Urothelium cell line (cell line): ENCODE measurements at places on chromosomes 1 and 21.

- DNase-seq, result no peak
These were observed 244.6 kb downstream of the TRABD2B start for GRCh38 chr1:47752559-47752958.

- no peak for DNase-seq
These were observed 13.5 kb downstream of the ATP2B4 start for GRCh38 chr1:203640117-203640516.

- DNase-seq, result no peak
These were observed 39.8 kb upstream of the SYT2 start for GRCh38 chr1:202750024-202750423.

- DNase-seq, result no peak
These were observed 45.5 kb downstream of the UTP25 start for GRCh38 chr1:209873067-209873799.

DNA sequence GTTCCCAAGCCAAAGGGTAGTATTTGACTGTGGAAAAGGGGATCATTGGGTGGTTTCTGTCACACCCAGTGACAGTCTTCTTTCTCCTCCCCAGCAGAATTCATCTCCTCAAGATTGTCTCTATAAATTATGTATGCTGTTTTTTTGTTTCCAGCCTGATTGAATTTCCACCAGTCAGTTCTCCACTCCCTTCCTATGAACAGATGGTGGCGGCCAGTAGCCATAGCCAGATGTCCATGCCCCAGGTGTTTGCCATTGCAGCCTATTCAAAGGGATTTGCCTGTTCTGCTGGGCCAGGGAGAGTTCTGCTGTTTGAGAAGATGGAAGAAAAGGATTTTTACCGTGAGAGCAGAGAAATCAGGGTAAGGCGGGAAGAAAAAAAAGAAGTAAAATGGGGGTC lies 12.9 kb downstream of the CFAP57 start:
- DNase-seq, result no peak

DNA sequence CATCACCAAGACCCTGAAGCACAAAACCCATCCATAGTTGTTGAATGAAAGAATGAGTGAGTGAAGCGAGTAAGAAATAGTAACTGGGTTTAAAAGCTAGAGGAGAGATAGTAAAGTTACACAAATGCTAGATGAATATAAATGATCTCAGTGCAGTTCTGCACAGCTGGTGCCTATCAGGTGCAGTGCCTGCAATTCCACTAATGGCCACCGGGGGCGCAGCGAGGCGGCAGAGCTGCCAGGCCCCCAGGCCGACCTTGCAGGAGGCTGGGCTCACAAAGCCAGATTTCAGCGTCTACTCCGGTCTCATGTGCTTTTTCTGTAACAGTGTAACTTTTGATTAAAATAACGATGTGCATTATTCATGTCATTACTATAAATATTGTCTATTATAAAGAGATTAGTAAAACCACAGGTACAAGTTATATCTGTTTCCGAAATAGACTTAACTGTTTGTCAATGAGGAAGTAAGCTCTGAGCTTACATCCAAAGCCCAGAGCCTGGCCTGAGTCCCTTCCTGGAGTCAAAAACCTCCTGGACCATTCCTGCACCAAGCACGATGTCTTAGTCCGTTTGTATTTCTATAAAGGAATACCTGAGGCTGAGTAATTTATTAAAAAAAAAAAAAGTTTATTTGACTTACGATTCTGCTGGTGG lies 477.6 kb downstream of the NPHP4 start:
- DNase-seq, result peak; percentile 74

DNA sequence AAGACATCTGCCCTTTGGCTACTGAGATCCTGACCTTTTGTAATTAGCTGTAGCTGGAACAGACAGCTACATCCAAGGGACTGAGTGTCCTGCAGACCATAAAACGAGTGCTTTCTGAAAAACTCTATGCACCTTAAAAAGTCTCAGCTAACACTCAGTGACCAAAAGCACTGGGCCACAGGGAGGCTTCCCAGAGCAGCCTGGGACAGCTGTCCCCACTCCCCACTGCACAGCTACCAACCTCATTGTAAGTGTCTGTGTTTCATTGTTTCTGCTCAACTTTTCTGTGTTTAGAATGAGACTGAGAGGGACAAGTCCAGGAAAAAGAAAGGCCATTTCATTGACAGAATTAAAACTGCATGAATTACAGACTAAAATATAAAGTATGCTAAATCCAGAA lies 80.7 kb downstream of the SMYD2 start:
- DNase-seq, result no peak

DNA sequence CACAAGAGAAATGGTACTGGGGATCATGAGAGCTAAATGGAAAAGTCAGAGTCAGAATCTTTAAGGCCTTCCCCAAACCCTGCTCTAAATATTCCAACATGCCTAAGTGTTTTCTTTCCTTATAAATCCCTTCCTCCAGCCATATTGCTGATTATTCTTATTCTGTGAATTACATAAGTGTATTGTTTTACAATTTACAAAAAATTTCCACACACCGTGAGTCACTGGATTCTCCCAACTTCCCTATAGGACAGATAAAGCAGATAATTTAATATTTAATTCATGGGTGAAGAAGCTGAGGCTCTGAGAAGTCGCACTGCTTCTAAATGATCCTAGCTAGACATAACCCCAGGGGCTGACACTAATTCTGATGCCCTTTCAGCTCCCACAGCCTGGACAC lies 243.3 kb upstream of the JUN start:
- DNase-seq, result no peak

- DNase-seq, result no peak
These were observed 132.8 kb downstream of the PGBD5 start for GRCh38 chr1:230293390-230293700.

- no peak for DNase-seq
These were observed 25.5 kb upstream of the F13B start for GRCh38 chr1:197092491-197093023.

DNA sequence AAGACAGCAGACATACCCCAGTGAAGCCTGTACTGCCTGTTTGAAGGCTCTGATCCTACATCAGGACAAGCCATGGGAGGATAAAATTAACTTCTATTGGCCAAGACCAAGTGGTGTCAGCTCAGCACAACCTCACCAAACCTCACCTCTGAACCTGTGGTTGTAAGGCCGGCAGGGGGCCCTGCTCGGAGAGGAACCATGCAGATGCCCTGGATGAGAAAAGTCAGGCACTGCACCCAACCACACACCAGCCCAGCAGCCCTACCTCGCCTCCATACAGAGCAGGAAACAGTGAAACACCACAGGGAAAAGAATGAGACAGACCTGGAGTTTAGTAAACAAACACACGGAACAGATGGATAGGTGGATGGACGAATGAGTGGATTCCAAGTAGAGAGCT lies 70.0 kb upstream of the PAX7 start:
- no peak for DNase-seq

DNA sequence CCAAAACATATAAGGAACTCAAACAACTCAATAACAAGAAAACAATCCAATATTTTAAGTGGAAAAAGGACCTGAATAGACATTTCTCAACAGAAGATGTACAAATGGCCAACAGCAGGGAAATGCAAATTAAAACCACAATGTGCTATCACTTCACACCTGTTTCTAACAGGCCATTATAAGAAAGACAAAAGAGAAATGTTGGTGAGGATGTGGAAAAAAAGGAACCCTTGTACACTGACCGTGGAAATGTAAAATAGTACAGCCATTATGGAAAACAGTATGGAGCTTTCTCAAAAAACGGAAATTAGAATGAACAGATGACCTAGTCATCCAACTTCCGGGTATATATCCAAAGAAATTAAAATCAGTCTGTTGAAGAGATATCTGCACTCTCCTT lies 37.8 kb upstream of the CD2 start:
- no peak for DNase-seq

- no peak for DNase-seq
These were observed 6.6 kb downstream of the KRTAP10-8 start for GRCh38 chr21:44618504-44618903.

DNA sequence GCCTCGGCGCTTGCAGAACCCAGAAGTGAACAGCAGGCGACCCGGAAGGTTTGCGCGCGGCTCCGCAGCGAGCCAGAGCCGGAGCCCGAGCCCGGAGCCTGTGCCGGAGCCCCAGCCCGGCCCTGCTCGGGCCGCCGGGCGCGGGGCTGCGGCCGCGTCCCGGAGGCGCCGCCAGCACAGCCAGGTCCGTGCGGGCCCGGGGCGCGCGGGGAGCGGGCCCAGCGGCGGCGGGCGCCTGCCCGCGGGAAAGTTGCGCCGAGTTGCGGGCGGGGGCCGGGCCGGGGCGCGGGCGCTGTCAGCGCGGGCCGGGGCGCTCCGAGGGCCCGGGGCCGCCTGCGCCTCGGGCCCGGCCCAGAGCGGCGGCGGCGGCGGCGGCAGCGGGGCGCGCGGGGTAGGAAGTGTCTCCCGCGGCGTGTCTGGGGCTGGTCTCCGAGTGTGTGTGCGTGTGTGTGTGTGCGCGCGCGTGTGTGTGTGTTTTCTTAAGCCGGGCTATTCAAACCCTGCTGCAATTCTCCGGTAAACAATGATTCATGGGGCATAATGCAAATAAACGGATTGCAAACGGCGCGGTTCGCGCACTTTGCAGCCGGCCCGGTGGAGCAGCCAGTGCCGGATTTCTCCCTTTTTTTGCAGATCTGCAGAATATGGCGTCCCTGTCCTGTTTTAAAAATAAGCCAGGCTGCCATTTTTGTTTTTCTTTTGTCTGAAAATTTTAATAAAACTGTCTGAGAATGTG lies at the start of gene ZNF362:
Gene ZNF362 (plus strand): TSS at position 22 of the 736 bp plus-strand sequence. CDS start 14,083 bp downstream, outside the sequence.
- DNase-seq, result peak; percentile 84
